Adrenal gland (tissue), 19 donors: ENCODE measurements at places on chromosomes 5 and 9. TPM values are rescaled to one million over a fixed set of nuclear protein-coding genes. Genes with fewer than 3 reads are reported as not detected.
A peak's percentile ranks its signal among the peaks of the same experiment; 100 is the strongest.

GRCh38 chr9:113817171-113817570, 58.9 kb upstream of the ZNF618 start:
- H3K4me3 ChIP-seq = no peak overlapping the region
- no peak overlapping the region for H3K27ac ChIP-seq
- DNase-seq = no peak

- no peak for DNase-seq
- no peak overlapping the region for H3K4me3 ChIP-seq
- H3K36me3 ChIP-seq = no peaks in the 10 kb centered on the region
- no peaks in the 10 kb centered on the region for H3K4me1 ChIP-seq
These were observed 189.2 kb downstream of the FSTL4 start for GRCh38 chr5:133423011-133423617.

DNA sequence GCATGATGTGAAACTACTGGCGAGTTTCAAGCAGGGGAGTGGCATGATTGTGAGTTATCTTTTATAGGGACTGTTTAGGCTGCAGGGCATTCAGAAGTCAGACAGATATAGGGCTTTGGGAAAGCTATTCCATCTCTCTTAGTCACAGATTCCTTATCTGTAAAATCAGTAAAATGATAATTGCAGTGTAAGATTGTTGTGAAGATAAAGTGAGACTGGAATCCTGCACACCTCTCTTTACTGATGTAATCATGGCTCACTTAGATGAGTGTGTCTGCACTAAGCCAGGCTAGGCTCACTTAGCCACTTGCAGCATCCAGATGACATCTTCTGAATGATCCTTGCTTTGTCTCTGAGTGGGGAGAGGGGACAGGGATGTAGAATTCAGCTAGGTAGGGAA, 81.8 kb upstream of the MAMDC2 start:
- H3K4me1 ChIP-seq = no peaks in the 10 kb centered on the region
- peaks cover 7% of the 10 kb centered on the region for H3K27me3 ChIP-seq
- no peak overlapping the region for H3K4me3 ChIP-seq
- DNase-seq = no peak
- H3K27ac ChIP-seq = no peak overlapping the region

DNA sequence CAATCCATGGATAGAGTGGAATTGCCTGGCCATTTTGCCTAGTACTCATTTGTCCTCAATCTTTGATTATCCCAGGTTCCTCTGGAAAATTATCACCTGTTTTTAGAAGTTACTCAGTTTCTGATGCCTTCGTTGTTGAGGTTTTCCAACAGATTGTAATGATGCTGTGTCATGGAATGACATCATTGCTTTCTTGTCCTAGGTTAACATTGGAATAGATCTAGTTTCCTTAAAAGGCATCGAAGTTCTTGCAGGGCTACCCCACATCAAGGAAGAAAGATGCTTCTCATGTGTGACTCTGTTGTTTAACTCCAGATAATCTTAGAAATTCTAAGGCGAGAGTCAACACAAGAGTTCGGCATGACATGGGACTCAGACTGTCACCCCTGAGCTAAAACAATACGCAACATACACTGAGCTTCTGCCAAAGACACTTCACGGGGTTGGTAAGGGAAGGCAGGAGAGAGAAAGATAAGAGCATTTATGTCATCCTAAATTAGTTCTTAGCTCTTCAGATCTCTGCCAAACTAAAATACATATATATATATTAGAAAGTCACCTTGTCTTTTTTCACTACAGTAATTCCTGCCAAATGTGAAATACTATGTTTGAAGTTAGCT, 293.2 kb upstream of the WWC1 start:
- no peaks in the 10 kb centered on the region for H3K4me1 ChIP-seq
- no peak overlapping the region for H3K4me3 ChIP-seq
- H3K27me3 ChIP-seq = no peaks in the 10 kb centered on the region
- H3K27ac ChIP-seq = no peak overlapping the region

DNA sequence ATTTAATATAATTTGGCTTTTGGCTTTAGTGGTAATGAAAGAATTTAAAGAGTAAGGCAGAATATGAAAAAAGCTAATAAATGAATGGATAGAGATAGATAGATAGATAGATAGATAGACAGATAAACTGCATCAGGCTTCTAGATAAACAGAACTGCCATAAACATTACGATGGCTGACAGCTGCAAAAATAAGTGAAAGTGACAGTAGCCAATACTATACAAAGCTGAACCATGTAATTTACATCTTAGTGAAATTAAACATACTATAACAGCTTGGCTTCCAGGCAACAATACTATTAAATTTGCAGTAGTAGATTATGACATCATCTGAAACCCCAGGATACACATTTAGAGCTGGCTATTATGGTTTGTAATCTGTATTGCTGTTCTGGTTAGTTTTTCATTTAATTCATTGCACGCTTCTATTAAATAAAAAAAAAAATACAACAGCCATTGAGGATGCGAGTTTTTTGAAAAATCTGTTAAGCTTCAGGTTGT, 1354.8 kb downstream of the PTPRD start:
- no peak for DNase-seq
- no peaks in the 10 kb centered on the region for H3K4me1 ChIP-seq
- H3K36me3 ChIP-seq = no peaks in the 10 kb centered on the region

DNA sequence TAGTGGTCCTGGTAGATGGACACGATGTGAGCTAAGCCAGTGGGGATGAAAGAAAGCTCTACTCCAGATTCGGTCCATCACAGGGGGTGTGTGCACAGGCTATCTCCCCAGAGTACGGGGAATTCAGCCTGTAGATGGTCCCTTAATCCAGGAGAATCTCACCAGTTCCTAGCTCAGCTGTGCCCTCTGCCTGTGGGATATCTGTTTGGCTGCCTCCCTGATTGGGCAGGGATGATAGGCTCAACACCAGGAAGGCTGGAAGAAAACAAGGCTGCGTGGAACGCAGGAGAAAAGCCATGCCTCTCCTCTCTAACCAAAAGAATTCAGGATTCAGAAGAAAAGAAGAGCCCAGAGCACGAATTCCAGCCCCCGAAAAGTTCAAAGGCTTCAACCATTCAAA, 40.9 kb downstream of the VLDLR start:
- peak; percentile 13 for DNase-seq
- no peak overlapping the region for H3K4me3 ChIP-seq
- H3K27me3 ChIP-seq = no peaks in the 10 kb centered on the region

DNA sequence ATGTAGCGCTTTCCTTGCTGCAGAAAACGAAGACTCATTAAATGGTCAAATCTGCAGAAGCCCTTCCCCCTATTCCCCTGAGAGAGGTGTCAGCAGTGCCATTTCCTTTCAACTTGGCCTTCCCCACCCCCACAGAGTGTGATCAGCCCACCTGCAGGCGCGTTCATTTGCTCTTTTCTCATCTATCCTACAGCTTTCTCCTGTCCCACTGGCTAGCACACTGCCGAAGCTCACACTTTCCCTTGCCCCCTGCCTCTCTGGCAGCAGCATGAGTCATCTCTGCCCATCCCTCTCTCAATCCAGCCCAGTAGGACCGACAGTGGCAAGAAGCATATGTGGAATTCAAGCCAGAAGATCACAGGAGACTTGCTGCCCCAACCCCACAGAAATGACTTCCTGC, 213.8 kb downstream of the FAM114A2 start:
- no peaks in the 10 kb centered on the region for H3K27me3 ChIP-seq
- H3K27ac ChIP-seq = no peak overlapping the region
- no peaks in the 10 kb centered on the region for H3K36me3 ChIP-seq
- H3K4me1 ChIP-seq = no peaks in the 10 kb centered on the region
- no peak overlapping the region for H3K4me3 ChIP-seq
- DNase-seq = no peak

Gene SPATA31A3
- total RNA-seq = not detected

DNA sequence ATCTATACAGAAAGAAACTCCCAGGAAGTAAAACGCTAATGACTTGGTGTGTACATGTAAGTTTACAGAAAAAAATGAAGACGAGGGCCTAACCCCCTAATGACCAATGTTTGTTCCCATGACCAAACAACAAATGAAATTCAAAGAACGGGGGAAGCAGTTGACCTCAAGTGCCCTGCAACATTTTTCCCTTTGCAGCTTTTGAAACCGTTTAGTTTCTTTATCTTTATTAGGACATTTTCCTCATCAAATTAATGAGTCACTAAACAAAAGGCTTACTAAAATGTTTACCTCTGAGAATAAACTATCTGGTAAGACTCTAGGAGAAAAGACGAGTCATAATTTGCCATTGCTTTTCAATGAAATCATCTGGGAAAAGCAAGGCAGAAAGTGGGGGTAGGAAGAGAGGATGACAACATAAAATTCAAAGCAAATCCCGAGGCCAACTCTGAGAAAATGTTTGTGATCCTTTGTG, 57.4 kb downstream of the LHFPL2 start:
- H3K36me3 ChIP-seq = no peaks in the 10 kb centered on the region
- peaks cover 47% of the 10 kb centered on the region for H3K4me1 ChIP-seq
- peak; percentile 27 for DNase-seq
- no peak overlapping the region for H3K4me3 ChIP-seq
- H3K27me3 ChIP-seq = no peaks in the 10 kb centered on the region

GRCh38 chr5:132601071-132601728, 44.4 kb downstream of the RAD50 start:
- no peak overlapping the region for H3K27ac ChIP-seq
- H3K36me3 ChIP-seq = no peaks in the 10 kb centered on the region

GRCh38 chr9:38274800-38275199, 117.7 kb upstream of the ALDH1B1 start:
- no peak overlapping the region for H3K27ac ChIP-seq
- H3K36me3 ChIP-seq = no peaks in the 10 kb centered on the region
- no peak overlapping the region for H3K4me3 ChIP-seq
- no peaks in the 10 kb centered on the region for H3K27me3 ChIP-seq
- no peak for DNase-seq
- H3K4me1 ChIP-seq = no peaks in the 10 kb centered on the region

DNA sequence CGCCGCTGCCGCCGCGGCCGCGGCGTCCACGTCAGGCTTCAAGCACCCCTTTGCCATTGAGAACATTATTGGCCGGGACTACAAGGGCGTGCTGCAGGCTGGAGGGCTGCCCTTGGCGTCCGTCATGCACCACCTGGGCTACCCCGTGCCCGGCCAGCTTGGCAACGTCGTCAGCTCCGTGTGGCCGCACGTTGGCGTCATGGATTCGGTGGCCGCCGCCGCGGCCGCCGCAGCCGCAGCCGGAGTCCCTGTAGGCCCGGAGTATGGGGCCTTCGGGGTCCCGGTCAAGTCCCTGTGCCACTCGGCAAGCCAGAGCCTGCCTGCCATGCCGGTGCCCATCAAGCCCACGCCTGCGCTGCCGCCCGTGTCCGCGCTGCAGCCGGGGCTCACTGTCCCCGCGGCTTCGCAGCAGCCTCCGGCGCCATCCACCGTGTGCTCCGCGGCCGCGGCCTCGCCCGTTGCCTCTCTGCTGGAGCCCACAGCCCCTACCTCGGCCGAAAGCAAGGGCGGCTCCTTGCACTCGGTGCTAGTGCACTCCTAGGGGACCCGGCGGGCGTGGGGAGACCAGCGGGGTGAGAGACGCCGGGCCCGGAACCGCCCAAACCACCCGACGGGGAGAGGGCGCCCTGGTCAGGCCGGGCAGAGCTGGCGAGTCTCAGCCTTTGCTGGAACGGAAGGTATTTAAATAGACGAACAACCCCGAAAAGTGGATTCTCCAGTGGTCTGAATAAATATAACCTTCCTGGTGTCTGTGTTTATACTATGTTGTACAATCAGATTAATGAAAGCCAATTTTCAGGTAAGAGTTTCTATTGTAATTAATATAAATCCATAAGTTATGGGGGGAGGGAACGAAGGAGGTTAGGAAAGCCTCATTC, 1.2 kb downstream of the FOXB2 start:
- peaks cover 95% of the 10 kb centered on the region for H3K27me3 ChIP-seq
- H3K4me3 ChIP-seq = no peak overlapping the region
- H3K4me1 ChIP-seq = no peaks in the 10 kb centered on the region
- no peak overlapping the region for H3K27ac ChIP-seq
- no peak for DNase-seq

DNA sequence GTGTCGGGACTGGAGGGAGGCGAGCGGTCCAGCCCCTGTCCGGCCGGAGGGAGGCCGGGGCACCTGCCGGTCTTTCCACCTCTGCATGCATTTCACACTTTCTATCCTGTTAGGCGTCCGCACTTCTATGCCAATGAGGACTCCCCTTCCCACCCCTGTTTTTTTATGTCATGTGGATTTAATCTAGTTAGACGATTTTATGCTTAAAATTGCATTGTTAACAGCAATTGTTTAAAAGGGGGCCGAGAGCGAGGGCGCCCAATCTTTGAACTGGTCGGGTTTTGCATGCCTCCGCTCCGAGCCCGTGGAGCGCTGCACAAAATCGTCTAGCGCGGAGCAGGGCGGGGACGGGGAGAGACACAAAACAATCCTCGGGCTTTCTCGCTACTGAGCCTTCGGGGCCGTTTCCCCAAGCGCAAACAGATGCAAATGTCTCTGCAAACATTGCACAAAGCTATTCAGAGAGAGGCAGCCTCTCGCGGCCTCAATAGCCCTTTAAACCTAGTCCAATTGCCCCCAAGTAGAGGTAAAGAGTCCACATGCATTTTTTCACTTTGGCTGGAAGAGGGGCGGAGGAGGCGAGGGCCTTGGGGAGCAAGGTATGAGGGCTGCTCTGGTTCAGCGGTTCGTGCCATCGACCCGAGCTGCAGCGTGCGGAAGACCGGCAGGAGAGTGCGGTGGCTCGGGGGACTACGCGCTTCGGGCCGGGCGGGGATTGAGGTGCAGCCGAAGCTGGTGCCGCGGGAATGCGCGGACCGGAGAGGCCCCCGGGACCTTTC, 37.5 kb upstream of the TIFAB start:
- no peak overlapping the region for H3K27ac ChIP-seq
- no peaks in the 10 kb centered on the region for H3K36me3 ChIP-seq

GRCh38 chr5:18333841-18334240, 699.6 kb downstream of the TAF11L14 start:
- no peak overlapping the region for H3K4me3 ChIP-seq
- H3K27me3 ChIP-seq = no peaks in the 10 kb centered on the region
- no peaks in the 10 kb centered on the region for H3K4me1 ChIP-seq
- H3K27ac ChIP-seq = no peak overlapping the region
- no peaks in the 10 kb centered on the region for H3K36me3 ChIP-seq

- DNase-seq = no peak
- H3K4me3 ChIP-seq = no peak overlapping the region
- H3K27ac ChIP-seq = no peak overlapping the region
These were observed 108.7 kb downstream of the TRIM32 start for GRCh38 chr9:116795821-116796220.

DNA sequence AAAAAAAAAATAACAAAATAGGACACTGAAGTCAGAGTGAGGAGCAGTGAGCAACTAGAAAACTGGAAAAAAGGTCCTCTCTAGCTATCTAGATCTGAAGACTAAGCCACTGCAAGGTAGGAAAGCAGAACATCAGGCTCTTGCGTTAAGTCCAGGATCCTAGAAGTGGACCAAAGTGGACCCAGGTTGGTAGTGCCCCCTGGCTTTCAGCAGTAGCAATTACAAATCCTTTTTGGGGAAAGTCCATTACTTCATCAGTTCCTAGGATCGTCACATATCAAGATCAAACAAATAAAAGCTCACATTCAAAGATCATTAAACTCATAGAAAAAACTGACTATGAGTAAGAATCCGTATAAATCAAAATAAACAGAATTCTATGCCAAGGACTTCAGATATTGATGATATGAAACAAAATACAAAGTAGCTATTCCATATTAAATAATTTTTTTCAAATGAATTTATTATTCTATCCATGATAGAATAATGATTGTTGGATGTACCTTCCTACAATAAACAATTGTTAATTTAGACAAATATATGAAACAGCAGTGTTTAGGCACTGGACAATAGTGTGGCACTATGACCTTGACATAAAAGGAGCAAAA, 6.5 kb upstream of the RICTOR start:
- peak; percentile 63 for DNase-seq
- H3K36me3 ChIP-seq = no peaks in the 10 kb centered on the region
- H3K4me3 ChIP-seq = no peak overlapping the region
- H3K27me3 ChIP-seq = no peaks in the 10 kb centered on the region
- peaks cover 2% of the 10 kb centered on the region for H3K4me1 ChIP-seq
- no peak overlapping the region for H3K27ac ChIP-seq

Gene SPTLC1
- 62.0 TPM for total RNA-seq
